Thymus (tissue), 14 donors: ENCODE measurements at places on chromosomes 13 and 19. TPM values are rescaled to one million over a fixed set of nuclear protein-coding genes. Genes with fewer than 3 reads are reported as not detected.

DNA sequence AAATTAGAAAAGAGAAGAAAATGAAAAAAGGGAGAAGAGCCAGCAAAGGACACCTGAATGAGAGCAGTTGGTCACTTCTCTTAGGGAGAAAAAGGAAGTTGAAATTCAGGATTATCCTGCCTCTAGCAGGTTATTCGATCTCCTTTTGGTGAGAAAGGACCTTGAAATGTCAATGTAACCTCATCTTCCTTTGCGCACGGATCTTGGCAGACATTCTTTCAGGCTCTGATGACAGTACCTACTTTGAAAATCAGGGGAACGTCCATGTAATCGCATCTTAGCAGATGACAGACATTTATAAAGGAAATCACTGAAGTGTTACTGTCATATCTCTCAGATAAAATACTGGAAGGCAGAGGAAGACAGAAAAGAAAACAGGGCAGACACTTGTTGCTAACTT lies 36.7 kb downstream of the FRY start:
- H3K4me1 ChIP-seq, result no peaks in the 10 kb centered on the region
- no peak overlapping the region for H3K27ac ChIP-seq
- no peak overlapping the region for H3K4me3 ChIP-seq
- no peaks in the 10 kb centered on the region for H3K27me3 ChIP-seq
- no peaks in the 10 kb centered on the region for H3K36me3 ChIP-seq

DNA sequence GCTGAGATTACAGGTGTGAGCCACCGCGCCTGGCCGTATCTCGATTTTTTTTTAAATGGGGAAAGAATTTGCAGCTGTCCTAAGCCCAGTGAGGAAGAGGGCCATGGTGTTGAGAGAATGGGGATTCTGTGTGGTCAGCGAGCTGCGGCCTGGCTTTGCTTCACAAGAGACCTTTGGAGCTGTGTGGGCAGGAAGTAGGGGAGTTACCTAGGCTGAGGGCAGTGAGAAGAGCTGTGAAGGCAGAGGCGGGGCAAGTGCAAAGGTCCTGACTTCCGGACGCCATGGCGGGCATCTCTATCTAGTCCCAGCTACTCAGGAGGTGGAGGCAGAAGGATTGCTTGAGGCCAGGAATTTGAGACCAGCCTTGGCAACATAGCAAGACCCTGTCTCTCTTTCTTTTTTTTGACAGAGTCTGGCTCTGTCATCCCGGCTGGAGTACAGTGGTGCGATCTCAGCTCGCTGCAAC lies 4.9 kb downstream of the AP2A1 start:
- H3K4me3 ChIP-seq, result no peak overlapping the region
- H3K27me3 ChIP-seq, result no peaks in the 10 kb centered on the region
- DNase-seq, result no peak
- H3K27ac ChIP-seq, result no peak overlapping the region
- H3K36me3 ChIP-seq, result peaks cover 12% of the 10 kb centered on the region

DNA sequence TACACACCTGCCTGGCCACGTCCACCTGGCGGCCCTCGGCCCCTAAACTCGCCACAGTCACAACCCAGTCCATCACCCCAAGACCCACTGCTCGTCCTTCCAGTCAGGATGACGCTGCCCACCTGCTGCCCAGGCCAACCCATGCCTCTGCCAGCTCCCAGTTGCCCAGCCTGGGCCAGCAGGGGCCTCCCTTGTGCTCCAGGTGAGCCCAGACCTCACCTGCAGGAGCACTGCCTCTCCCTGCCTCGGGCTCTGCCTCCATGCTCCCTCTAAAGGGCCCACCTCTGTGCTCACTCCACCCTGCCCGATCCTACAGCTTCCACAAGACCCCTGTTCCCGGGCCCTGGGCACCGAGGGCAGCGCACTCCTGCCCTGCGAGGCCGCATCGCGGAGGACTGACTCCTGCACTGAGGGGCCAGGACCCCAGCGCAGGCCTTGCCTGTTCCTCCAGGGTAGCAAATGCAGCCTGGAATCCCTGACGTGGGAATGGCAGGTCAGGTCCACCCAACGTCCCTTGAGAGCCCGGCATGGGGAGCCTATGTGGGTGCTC lies 8.0 kb upstream of the CACTIN start:
- H3K4me1 ChIP-seq, result no peaks in the 10 kb centered on the region
- H3K36me3 ChIP-seq, result peaks cover 16% of the 10 kb centered on the region
- H3K4me3 ChIP-seq, result no peak overlapping the region
- no peak overlapping the region for H3K27ac ChIP-seq

DNA sequence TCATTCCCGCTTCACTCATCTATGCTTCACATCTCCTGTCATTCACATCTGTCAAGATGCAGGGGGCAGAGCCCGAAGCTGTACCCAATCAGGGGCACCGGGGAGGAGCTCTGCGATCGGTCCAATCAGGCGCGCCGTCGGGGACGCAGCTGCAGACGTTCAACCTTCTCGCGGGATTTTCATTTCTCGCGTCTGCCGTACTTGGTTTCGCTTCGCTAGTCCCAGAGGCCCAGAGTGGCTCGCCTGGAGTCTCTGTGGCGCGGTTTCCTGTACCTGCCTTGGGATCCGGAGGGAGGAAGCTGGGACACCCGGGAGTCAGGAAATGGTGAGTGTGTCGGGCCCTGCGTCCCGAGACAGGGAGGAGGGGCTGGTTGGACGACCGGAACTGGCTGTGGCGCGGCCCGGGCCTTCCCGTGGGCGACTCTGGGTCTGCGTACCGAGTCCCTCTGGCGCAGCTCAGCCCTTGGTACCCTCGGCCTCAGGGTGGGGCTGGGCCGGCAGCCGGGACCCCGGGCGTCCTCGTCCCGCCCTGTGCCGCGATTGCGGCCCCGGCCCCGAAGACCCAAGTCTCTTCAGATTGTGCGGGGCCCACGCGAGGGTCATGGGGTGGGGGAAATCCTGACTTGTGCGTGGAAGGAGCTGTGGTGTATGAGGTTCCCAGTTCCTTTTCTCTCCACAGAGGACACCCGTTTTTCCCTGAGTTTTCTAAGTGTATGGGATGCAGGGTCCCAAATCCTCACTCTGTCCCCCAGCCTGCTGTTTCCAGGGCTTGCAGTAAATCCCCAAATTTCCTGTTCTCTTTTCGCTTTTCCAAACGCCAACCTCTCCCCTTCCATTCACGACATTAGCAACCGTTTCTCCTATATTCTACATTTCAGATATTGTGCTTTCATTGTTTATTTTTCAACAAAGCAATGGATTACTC lies at the start of gene ZNF136:
Gene ZNF136 (plus strand): TSS at position 215 of the 925 bp plus-strand sequence. CDS start 108 bp downstream, at position 323.
- H3K27ac ChIP-seq, result peak within 1 kb of the TSS; percentile 93
- DNase-seq, result peak; percentile 87
- no peaks in the 10 kb centered on the region for H3K36me3 ChIP-seq
- H3K4me3 ChIP-seq, result peak within 1 kb of the TSS; percentile 74

DNA sequence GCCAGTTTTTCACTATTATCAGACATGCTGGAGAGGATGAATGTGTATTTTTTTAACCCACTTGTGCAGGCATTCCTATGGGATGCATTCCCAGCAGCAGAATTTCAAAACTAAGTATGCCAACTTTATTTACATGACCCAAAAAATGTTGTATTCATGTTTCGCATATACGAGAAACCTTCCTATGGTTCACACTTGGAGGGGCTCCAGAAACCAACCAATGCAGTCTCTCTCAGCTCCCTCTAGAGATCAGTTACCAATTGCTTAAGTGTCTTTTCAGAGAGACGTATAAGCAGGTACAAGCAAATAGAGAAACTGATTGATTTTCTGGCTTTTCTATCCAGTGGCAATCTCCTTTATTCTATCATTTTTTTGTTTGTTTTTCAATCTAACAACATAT lies 5.5 kb upstream of the PTOV1 start:
- H3K27me3 ChIP-seq, result no peaks in the 10 kb centered on the region
- no peak overlapping the region for H3K4me3 ChIP-seq
- H3K27ac ChIP-seq, result no peak overlapping the region

Gene CYP4F8
- 18.3 TPM for polyA plus RNA-seq

Gene ALDH16A1
- polyA plus RNA-seq, result 51.6 TPM

Gene ZNF506
- 14.4 TPM for polyA plus RNA-seq

Gene SIAH3
- 0.07 TPM for polyA plus RNA-seq

Gene GPR18
- 6.7 TPM for polyA plus RNA-seq

Gene CABP5
- 0.05 TPM for polyA plus RNA-seq
